ENCODE measurements at places on chromosomes 11 and 22.

DNA sequence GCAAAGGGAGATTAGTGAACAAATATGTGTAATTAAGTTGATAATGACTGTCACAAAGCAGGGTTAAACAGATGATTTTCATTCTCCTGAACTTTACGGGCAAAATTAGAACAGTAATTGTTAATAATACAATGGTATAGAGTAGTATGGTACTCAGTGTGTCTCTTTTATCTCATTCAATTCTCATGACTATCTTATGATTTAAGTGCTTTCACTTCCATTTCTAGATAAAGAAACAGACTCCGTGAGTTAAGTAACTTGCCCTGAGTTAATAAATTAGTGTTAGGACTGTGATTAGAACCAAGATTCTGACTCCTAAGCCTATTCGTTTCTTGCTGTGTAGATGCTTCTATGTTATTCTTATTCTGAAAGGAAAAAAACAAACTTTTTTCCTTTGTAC, 22.0 kb downstream of the PIH1D2 start:
- no peak for DNase-seq

GRCh38 chr22:19622061-19622441, 92.3 kb upstream of the SEPTIN5 start:
- DNase-seq: no peak

DNA sequence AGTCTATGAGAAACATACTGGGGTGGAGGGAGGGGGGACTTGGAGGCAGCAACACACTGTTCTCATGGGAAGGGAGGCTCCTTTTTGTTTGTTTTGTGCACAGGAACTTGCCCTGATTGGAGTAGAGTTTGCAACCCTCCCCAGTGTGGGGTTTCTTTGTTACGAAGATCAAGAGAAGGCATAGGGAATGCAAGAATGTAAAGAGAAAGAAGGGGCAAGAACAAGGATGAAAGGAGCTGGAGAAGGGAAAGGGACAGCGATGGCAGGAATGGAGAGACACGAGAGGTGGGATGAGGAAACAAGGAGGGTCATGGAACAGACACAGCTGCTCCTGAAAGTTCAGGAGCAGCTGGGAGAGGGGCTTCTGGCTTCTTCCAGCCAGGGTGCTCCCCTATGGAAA, 611.7 kb downstream of the NTM start:
- no peak for DNase-seq

- DNase-seq: no peak
Measured at GRCh38 chr11:134663506-134664313, 251.7 kb upstream of the B3GAT1 start.

DNA sequence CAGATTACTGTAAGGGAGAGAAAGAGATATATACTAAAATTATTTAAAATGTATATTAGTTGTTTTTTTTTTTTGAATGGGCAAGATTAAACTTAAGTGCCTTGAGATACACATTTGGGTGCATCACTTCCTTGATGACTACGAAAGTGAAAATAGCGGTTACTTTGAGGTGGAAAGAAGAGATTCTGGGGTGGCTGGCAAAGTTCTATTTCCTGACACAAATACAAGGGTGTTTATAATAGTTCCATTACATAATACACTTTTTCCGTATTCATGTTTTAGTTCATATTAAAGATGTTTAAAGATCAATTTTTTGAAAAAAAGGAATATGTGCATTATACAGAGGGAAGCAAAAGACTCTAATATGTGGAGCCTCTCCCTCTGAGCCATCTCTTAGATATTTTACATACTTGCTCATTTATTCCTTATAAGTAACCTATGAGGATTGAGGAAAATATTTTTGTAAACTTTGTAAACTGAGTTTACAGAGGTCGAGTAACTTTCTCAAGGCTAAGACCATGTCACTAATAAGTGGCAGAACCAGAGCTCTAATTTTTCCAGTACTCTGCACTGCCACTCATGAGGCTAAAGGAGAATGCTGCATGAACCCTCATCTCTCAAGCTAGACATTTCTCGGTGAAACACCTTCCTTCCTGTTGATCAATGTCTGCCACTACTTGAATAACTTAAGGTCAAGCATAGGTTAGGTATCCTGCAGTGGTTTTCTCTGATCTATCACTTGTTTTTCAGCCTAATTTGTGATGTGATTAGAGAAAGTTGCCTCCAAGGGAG, 58.6 kb downstream of the DDIAS start:
- DNase-seq: no peak
